ENCODE measurements at places on chromosomes 5 and 9.

- no peak for DNase-seq
These were observed 38.6 kb downstream of the B4GALT1 start for GRCh38 chr9:33128570-33128969.

DNA sequence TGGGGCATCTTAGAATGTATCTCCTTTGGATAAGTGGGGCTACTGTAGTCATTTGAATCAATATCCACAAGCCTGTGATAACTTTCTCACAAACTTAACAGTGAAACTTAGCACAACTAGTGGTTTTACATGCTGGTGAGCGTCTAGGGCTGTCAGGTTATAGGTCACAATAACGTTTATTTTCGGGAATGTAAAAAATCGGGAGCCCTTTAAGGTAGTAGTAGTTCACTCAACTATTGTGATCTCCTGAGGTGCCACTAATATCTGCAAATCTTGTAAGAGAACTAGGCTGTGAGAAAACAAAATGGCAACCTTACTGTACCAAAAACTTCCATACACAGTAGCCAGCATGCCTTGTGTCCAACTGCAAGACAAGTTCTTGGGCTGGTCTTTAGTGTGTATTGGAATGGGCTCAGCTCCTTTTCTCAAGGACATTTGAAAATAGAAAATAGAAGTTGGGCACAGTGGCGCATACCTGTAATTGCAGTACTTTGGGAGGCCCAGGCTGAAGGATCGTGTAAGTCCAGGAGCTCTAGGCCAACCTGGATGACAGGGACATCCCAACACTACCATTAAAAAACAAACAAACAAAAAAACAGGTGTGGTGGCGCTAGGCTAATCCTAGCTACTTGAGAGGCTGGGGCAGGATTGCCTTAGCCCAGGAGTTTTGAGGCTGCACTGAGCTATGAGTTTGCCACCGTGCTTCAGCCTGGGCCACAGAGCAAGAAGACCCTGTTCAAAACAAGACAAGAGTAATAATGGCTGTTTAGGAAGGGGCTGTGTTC, 5.2 kb upstream of the PKN3 start:
- DNase-seq = no peak

DNA sequence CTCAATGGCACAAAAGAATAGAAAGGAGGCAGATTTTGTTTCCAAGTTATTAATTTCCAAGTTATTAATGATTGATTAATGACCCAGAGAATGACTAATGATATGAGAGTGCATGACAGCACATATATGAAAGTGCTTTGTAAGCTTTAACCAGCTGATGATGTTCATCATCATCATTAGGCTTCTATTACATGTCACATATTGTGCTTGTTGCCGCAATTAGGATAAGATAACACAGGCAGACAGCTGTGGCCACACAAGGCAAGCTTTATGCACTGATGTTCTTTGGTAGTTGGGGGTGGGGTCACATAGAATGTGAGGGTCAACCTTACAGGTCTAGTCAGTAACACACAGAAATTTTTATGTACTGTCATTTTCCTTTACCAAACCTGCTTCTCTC, 219.7 kb downstream of the TRPM3 start:
- no peak for DNase-seq

DNA sequence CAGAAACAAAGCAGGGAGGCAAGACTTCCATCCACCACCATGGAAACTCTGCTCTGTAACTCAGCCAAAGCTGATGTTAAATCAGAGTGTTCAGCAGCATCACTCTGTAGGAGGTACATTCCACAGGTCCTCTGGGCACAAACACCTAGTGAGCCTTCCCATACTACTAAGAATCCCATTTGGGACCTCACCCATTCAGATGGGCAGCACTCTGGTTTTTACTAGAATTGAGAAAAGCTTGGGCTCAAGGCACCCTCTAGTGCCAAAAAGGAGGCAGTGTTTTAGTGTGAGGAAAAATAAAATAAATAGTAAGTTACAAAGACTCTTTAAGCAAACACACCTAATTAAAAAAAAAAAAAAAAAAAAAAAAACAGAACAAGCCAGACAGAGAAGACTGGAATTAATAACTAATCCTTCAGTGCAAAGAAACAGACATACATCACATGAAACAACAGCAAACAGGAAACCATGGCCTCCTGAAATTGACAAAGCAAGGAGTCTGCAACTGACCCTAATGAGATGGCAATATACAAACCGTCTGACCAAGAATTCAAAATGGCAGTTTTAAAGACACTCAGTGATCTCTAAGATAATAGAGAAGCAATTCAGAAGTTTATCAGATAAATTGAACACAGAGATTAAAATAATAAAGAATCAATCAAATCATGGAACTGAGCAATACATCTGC, 159.5 kb downstream of the GNA14 start:
- no peak for DNase-seq

DNA sequence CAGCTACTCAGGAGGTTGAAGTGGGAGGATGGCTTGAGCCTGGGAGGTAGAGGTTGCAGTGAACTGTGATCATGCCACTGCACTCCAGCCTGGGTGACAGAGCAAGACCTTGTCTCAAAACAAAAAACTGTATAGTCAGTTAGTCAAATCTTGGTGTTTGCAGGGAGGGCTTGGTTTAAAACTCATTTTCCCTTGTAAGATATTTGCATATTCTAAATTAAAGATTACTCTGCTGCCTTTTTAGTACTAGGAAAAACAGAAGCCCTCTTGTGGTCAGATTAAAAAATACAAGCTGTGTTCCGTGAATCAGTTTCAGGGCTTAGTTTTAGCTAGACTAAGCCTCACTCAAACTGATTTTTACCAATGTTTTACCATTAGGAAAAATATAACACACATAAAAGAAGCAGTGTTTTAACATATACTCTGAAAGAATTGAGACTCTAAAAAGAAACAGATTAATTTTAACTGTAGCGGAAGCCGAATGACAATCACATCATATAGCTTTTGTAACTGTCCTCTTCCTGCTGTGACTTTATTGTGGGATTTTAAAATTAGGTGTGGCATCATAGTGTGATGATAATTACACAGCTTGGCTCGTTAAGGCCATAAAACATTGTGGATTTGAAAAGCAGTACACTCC, 84.9 kb upstream of the BASP1 start:
- no peak for DNase-seq

GRCh38 chr5:30099634-30100033, 1093.9 kb upstream of the CDH6 start:
- DNase-seq = no peak

GRCh38 chr5:160457252-160457651, 35.6 kb downstream of the PTTG1 start:
- DNase-seq = no peak

DNA sequence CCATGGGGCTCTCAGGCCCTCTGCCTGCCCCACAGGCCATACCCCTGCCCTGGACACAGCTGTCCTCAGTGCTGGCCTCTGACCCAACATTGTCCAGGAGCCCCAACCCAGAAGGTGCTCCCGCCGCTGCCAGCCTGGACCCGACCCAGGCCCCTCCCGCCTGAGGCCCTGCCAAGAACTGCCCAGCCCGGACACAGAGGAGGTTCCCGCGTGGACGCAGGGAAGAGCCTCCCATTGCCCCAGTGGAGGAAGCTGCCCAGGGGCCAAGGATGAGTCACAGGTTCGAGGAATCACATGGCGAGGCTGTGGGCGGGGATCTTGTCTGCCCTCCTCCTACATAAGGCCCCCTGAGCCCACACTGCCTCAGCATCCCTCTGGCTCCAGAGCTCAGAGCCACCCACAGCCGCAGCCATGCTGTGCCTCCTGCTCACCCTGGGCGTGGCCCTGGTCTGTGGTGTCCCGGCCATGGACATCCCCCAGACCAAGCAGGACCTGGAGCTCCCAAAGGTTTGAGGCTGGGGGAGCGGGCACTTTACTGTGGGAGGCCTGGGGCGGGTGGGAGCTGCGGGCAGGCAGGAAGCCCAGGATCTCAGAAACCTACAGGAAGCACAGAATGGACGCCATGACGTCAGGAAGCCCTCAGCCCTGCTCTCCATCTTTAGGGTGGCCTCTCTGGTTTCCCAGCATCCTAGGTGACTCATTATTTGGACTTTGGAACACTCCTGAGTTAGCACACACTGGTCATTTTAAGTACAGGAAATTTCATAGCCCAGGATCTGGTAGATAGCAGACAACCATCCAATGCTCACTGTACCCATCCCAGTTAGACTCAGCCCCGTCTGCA, at the start of gene PAEP:
PAEP (plus strand) TSS at position 366 of the 844 bp plus-strand sequence.
- no peak for DNase-seq

DNA sequence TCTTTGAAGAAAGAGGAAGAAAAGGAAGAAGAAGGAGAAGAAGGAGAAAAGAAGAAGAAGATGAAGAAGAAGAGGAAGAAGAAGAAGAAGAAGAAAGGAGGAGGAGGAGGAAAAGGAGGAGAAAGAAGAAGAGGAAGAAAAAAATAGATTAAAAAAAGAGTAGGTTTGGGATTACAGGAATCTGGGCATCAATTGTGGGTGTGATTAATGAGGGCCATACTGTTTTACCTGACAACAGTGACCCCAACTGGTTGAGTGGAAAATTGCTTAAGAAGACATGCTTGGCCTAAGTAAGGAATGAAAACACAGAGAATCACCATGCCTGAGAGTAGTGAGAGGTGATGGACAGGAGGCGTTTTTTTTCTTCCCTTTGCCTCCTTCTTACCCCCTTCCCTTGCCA, 114.6 kb downstream of the FAM170A start:
- no peak for DNase-seq

DNA sequence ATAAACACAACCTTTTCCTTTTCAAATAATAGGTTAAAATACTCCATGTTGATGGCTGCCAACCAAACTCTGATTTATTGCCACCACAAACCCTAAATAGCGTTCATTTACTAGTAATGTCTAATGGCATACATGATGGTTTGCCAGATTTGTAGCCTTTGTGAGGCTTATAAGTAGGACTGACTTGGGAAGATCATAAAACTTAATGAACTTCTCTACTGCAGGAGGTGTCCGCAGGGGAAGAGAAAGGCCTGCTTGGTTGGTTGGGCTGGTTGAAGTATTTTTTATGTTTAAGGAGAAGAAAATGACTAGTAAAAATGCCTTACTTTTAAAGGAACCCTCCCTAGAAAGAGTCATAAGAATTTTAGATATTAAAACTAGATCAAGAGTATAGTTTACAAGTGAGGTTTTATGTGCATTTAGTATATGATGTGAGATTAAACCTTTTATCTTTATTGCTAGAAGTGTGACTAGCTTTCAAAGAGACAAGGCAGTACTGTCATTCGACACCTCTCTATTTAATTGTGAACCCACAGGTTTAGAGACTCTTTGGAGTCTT, 5.0 kb downstream of the PBX3 start:
- DNase-seq = no peak

DNA sequence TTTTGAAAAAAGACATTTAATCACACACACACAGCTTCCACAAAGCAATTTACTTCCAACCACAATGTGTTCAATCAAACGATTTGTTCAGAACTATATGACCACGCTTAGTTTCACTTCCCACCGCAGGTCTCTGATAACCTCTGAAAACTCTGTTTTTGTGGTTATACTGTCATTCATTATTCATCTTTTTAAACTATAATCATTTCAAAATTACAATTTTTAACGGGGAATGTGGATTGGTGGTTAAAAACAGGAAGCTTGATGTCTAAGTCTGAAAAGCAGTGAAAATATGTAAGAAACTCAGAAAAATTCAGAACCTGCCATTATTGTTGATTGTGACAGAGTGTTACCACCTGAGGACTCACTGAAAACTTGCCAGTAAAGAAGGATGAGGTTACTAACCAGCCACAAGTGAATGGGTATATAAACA, 12.7 kb upstream of the TMEM174 start:
- no peak for DNase-seq

- DNase-seq = peak; percentile 43
These were observed 6.7 kb downstream of the SUSD3 start for GRCh38 chr9:93065135-93065720.

- no peak for DNase-seq
These were observed 3.2 kb downstream of the TERT start for GRCh38 chr5:1291611-1292080.

DNA sequence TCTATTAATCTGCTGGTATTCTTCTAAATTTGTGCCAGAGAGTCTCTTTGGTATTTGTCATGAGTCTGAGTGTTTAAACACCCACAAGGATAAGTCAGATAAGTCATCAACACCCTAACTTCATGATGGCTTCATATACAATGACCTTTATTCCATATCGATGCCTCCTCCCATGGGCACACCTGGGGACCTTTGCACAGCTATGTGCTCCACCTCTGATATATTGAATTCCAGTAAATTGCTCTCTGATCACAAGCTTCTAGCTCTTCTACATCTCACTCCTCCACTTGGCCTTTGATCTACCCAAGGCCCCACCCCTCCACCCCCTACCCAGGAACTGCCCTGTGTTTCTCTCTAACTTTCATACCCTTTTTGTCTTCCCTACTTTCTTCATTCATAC, 102.7 kb upstream of the MIER3 start:
- no peak for DNase-seq

DNA sequence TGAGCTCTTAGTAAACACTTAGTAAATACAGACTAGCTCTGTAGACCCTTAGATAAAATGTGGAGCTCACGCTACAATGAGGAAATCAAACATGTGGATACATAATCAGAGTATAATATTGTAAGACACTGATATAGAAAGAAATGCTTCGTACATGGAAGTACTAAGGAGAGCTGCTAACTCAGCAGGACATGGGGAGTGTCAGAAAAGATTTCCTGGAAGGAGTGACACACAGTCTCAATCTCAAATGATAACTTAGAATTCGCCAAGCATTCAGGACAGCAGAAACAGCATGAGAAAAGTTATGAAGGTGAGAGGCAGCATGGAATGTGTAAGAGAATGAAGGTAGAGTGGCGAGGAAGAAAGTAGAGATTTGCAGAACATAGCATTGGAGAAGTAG, 80.8 kb downstream of the ZNF622 start:
- DNase-seq = no peak

GRCh38 chr5:61625681-61626621, 293.9 kb downstream of the ZSWIM6 start:
- peak; percentile 82 for DNase-seq

DNA sequence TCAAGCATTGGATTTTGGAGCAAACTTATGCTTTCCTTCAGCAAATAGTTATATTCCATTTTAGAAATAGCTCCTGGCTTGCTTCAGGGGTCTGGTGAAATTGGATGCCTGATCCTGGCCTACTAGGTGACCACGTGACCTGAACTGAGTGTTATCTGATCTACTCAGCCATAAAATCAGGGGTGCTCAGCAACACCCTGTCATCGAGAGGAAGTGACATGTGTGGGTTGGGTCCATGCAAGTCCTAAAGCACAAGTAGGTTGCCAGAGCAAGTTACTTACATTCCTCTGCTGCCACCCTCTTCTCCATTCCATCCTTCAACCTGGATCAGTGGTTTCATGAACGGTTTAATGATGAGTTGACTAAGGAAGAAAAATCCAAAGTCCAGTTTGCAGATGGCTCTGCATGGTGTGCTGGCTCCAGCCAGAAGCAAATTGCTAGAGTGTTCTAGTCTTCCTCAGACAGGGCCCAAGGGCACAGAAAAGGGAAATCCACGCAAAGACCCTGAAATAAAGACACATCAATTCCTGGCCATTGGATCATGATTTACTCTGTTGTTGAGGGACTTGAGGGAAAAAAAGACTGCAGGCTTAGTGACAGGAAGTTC, 2.8 kb upstream of the FAM193B start:
- DNase-seq = no peak

- DNase-seq = no peak
These were observed 53.1 kb upstream of the NREP start for GRCh38 chr5:111810112-111810511.

Data from hippocampal formation (tissue), 2 donors.